WERI-Rb-1 (cell line): ENCODE measurements at places on chromosomes 7 and 10.

GRCh38 chr7:140455743-140456142 lies 23.6 kb downstream of the MKRN1 start:
- no peak for DNase-seq

DNA sequence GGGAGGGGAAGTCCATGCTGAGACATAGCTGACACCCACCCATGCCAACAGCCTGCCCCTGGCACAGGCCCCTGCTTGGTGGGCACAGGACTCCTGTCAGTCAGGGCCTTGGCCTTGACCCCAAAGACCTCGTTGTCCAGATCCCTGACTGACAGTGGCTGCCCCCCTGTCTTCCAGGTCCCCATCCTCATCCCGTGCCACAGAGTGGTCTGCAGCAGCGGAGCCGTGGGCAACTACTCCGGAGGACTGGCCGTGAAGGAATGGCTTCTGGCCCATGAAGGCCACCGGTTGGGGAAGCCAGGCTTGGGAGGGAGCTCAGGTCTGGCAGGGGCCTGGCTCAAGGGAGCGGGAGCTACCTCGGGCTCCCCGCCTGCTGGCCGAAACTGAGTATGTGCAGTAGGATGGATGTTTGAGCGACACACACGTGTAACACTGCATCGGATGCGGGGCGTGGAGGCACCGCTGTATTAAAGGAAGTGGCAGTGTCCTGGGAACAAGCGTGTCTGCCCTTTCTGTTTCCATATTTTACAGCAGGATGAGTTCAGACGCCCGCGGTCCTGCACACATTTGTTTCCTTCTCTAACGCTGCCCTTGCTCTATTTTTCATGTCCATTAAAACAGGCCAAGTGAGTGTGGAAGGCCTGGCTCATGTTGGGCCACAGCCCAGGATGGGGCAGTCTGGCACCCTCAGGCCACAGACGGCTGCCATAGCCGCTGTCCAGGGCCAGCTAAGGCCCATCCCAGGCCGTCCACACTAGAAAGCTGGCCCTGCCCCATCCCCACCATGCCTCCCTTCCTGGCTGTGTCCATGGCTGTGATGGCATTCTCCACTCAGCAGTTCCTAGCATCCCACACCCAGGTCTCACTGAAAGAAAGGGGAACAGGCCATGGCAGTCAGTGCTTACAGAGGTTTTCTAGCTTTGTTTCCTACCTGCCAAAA lies 197.2 kb downstream of the EBF3 start:
- DNase-seq: no peak

DNA sequence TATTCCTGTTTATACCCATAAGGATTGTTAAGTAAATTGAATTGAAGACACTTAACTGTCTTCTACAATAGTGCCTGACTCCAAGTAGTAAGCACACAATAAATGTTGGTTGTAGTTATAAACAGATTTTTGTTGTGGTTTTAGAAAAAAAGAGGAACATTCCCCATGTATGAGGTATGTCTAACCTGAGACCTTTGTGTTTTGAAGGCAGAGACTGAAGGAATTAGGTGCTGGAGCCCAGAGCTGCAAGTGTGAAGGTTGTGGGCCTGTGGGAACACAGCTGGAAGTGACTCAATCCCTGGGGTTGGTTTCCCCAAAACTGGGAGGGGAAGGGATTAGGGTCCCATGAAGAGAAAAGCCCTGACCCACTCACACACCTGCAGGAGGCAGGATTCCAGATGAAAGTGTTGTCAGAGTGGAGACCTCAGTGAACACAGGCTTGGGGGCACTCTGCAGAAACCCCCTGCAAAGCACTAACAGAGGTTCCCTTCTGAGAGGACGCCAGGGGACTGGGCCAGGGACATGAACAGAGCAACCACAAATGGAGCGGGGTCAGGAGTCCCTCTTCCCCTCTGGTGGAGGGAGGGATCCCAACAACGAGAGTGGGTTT lies 265.1 kb upstream of the KLF14 start:
- DNase-seq: no peak

- peak; percentile 73 for DNase-seq
Measured at GRCh38 chr10:124565565-124566221, 104.1 kb downstream of the LHPP start.

- DNase-seq: no peak
Measured at GRCh38 chr10:92845921-92846320, 2.4 kb upstream of the EXOC6 start.

DNA sequence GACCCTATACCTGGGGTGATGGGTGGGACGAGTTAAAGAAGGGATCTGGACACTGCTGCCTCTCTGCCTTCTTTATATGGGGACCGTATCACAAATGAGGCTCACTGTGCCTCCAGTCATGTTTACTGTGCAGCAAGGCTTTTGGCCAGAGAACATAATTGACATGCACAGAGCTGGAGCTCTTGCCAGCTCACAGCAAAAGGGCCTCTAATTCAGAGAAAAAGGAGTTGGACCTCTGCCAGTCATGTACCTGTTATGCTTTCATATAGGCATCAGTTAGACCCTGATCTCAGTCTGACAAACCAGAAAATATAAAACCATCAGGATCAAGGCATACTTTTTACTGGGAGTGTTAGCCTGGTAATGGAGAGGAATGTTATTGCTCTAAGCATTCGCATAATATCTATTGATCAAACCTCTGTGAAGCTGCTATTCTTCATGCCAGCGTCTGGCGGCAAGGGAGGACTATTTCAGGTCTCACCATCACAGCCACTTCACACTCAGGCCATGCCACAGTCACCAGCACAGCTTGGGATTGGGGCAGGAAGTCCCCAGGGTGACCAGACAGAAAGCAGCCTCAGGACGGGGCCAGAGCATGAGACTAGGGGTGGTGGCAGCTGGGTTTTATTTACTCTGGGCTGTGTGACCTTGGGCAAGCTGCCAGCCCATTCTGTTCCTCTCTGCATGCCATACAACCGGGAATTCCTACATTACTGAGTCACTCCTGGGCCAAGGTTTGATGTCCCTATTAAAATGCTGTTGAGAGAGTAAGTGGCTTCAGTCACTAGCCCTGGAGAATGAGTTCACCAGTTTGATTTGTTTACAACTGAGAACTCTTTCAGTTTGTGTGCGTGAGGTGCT lies 90.1 kb downstream of the NPSR1 start:
- no peak for DNase-seq

DNA sequence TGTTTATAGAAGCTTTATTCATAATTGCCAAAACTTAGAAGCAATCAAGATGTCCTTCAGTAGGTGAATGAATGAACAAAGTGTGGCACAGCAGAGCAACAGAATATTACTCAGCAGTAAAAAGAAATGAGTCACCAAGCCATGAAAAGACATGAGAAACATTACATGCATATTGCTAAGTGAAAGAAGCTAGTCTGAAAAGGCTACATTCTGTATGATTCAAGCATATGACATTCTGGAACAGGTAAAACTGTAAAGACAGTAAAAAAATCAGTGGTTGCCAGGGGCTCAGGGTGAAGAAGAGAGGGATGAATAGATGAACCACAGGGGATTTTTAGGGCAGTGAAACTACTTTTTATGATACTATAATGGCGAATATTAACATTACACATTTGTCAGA lies 80.9 kb upstream of the APBB1IP start:
- no peak for DNase-seq

DNA sequence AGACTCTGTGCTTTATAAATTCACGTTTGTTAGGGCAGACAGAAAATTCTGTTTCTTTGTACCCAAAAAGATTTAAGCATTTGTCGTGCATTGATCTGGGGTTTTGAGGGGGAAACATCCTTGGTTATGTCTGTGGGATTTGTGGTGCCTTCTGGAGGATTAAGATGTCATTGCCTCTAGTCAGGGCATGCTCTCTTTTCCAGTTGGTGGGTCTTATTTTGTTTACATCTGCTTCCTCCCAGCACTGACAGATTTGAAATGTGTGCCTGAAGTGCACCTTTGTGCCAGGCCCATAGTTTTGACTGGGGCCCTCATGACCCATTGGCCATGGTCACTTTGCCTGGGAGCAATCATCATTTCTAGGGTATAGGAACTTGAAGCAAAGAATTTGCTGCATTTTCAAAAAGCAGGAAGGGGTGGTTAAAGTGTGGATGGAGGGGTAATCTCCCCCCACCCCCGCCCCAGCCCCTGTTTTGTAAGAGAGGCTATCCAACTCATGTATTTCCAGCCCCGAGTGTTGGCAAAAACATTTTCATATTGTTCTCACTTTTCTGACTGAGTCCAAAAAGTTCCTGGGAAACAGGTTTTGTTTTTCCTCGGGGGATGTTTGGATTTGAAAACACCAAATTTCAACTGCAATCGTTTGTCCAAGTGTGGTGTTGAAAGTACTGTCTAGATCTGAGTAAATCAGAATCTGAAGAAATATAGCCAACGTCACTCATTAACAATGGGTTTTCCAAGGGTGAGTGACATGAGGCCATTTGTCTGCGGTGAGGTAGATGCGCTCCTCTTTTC lies 388.2 kb upstream of the GALNT17 start:
- DNase-seq: no peak

- no peak for DNase-seq
Measured at GRCh38 chr7:25546306-25546705, 318.0 kb upstream of the NPVF start.

DNA sequence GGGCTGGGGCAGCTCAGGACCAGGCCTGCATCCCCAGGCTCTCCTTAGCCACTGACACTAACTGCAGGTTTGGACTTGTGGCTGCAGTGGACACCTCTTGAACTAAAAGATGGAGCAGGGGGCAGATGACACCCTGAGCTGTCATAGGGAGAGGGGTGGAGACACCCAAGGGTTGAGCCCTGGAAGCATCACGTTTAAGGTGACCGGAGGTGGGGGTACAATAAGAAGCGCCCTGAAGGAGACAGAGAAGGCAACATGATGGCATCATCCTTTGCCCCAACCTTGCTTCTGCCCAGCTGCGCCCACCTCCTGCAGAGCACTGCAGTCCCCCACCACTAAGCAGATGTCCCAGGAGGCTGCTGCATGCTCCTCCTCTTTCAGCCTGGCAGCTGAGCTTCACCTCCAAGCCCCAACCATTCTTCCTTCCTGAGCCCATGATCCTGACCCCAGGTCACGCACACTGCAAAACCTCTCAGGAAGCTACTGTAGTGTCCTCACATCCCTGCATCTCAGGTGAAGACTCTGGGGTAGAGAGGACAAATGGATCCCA lies 25.5 kb downstream of the OGDHL start:
- DNase-seq: no peak

DNA sequence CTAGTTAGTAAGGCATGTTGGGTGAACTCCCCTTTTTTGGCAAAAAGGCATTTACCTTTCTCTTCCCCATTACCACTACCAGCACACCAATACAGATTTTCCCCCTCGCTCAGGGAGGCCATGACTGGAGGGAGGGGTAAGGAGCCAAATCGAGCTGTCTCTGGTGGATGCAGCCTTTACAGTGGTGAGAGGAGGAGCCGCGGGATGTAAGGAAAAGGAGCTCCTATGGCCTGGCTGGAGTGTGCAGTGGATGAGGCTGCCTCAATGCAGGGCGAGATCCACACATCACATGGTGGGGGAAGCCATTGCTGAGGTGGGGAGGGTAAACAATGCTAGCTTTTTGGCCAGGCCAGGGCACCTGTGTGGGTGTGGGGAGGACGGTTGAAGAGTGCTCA lies 416.2 kb downstream of the EXOC4 start:
- DNase-seq: no peak

GRCh38 chr7:68334216-68334615 lies 1264.1 kb upstream of the AUTS2 start:
- no peak for DNase-seq

GRCh38 chr10:93028883-93029282 lies 31.7 kb upstream of the CYP26C1 start:
- no peak for DNase-seq

DNA sequence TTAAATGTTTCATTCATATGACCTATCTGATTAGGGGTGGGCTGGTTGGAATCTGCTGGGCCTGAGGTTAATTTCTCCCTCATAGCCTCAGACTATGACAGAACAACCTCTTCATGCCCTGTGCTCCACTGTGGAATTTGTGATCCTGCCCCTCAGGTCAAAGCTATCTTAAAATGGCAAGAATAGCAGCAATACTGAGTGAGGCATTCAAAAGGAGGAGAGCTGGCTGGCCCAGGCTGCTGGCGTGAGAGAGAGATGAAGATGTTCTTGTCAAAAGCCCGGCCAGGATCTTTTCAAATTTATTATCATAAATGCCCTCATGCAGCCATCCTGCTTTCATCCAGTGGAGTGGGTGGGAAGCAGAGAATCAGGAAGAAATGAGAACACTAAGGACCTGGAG lies 41.8 kb upstream of the PLCE1 start:
- DNase-seq: no peak

- no peak for DNase-seq
Measured at GRCh38 chr10:4267086-4267773, 482.2 kb upstream of the KLF6 start.

DNA sequence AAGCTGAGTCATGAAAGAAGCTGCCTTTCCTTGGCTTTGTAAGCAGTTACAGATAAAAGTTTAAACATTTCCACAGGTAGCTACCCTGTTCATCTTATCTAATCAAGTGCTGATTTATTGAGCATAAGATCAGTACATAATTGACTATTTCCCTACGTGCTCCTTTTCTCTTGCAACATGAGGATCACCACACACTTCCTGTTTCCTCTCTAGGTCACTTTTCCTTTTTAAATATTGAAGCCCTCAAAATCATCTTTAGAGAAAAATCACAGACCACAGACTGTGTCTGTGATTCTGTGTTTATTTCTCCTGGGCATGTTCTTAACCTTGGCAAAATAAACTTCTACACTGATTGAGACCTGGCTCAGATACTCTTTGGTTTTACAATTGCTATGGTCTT lies 69.5 kb downstream of the ZNF37A start:
- DNase-seq: no peak

DNA sequence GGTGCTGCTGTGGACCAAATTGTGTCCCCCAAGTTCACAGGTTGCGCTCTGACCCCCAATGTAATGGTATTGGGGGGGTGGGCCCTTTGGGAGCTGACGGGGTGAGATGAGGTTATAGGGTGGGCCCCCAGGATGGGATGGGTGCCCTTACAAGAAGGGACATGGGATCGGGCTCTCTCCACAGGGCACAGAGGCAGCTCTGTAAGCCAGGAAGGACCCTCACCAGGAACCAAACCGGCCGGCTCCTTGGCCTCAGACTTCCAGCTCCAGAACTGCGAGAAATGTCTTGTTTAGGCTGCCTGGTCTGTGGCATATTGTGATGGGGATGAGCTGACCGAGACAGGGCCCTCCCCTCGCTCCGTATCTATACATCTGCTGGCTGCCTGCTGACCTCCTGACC lies 25.7 kb upstream of the JAKMIP3 start:
- DNase-seq: no peak

GRCh38 chr7:135784013-135784412 lies 35.4 kb upstream of the FAM180A start:
- DNase-seq: no peak

- no peak for DNase-seq
Measured at GRCh38 chr7:17598846-17599245, 300.4 kb downstream of the AHR start.
